CD4-positive, alpha-beta T cell treated with Interleukin-6 at 100 ng/mL for 8 hours (primary cell): ENCODE measurements at places on chromosomes 16 and 17.

GRCh38 chr17:13222975-13223374 is 205.1 kb upstream of the ELAC2 start:
- no peak for DNase-seq

- no peak for DNase-seq
Observed at GRCh38 chr16:68826652-68827051, 16.7 kb upstream of the TANGO6 start.

DNA sequence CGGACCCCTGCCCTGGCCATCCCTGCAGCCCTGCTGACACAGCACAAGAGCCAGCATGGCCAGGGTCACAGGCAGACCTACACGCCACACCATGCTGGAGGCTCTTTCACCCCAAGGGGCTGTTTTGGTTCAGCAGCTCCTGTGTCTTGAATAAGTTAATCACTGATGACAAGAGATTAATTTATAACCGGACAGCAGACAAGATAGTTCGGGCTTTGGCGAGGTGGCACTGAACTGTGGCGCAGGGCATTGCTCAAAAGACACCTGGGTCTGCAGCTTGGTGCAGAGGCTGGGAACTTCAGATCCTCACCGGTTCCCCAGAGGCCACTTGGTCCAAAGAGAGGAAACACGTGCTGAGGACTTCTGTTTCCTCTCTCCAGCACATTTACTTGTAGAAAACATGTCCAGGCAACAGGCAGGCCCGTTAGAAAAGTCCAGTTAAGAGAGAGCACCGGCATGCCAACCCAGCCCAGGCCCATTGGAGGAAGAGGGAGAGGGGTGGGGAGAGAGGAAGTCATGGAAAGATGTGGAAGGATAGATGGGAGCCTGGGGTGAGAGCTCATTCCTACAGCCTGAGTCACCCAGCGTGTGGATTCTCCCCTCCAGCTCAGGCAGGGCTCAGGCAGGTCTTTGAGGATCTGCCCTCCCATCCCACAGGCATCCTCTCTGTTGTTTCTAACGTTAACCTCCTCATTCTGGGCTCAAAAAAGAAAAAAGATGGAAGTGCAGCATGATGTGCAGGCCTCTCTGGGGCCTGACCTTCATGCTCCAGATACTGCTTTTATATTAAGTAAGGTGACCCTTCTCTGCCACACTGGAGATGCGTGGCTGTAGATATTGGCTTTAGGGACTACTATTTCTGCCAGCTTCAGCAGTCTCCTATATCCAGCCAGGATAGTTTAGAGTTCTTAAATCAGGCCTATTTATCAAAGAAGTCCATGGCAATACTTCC is 80.0 kb upstream of the HNF1B start:
- no peak for DNase-seq

- no peak for DNase-seq
Observed at GRCh38 chr16:81610144-81610842, 165.7 kb downstream of the CMIP start.

DNA sequence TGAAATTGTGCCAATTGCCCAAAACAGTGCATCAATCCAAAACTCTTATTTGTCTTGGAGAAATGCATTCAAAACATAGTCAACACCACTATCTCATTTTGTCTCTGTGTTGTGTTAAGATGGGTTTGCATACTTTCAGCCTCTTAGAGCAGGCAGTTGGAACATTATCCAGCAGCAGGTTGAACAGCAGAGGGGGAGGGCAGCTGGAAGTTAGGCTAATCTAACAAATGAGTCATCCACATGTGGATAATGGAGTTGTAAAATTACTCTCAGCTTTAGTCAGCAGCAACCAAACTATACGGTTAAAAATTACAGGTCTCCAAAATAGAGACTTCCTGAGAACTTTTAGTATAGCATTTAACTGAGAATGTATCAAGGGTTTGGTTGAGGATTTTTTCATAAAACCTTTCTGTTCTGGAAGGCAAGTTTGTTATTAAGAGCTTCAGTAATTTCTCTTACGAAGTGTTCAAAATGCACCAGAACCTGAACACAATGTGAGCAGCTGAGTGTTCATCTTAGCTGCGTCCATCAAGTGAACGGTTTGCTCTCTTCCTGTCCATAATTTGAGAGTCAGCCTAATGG is 46.3 kb downstream of the PRKCA start:
- DNase-seq = no peak

- no peak for DNase-seq
Observed at GRCh38 chr17:20967776-20968175, 75.0 kb downstream of the USP22 start.

- DNase-seq = no peak
Observed at GRCh38 chr16:27768651-27769272, 218.8 kb downstream of the KATNIP start.

- no peak for DNase-seq
Observed at GRCh38 chr17:31211352-31212012, 85.6 kb downstream of the OMG start.

GRCh38 chr17:39270923-39271322 is 45.2 kb upstream of the STAC2 start:
- DNase-seq = no peak

- DNase-seq = no peak
Observed at GRCh38 chr16:2388875-2389433, 40.3 kb upstream of the CCNF start.

- no peak for DNase-seq
Observed at GRCh38 chr17:79026376-79027273, 2.7 kb downstream of the C1QTNF1 start.

DNA sequence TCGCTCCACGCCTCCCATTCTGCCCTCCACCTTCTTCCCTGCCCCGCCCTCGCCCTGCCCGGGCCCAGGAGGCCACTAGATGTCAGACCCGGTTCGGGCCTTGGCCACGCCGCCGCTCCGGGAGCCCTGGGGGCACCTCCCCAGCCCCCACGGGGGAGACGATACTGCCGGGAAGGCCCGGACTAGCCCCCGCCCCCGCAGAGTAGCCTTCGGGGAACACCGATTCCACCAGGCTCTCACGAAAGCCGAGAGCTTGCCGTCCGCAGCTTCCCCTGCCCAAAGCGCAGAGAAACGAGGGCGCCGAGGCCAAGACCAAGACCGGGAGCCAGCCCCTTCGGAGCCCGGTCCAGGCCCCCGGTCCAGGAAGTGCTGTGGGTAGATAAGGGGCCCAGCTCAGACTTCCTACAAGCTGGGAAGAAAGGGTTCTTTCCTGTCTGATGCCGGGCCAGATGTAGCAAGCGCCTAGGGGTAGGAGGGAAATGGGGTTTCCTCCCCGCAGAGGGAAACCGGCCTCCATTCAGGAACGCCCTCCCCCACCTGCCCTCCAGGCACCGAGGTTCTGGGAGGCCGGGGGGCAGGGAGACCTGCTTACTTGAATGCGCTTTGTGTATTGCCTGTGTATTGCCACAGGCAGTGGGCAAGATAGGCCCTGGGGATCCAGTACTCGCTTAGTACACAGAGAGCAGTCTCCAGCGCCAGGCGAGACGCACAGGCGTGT is 806 bp upstream of the CYB561 start:
- DNase-seq = peak; percentile 36

DNA sequence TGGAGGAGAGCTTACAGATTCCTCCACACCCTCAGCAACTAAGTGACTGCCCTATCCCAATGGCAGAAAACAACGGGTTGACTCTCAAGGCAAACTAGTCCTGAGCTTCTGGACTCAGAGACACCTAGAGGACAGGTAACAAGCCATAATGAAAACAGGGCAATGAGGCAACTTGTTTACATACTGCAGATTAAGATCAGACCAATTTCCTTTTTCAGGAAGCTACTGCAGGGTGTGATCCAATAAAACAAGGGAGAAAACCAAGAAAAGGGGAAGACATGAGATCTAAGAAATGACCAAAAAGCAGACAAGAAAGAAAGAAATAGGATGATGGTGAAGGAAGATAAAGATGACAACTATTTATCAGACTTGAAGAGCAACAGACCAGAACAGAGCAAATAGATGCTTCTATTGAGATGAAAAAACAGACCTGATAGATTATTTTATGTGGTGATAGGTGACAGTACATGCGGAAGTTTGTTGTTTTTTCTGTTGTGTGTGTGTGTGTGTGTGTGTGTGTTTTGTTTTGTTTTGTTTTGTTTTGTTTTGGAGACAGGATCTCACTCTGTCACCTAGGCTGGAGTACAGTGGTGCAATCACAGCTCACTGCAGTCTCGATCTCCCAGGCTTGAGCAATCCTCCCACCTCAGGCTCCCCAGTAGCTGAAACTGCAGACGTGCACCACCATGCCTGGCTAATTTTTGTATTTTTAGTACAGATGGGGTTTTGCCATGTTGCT is 120.7 kb downstream of the GAS7 start:
- DNase-seq = no peak

DNA sequence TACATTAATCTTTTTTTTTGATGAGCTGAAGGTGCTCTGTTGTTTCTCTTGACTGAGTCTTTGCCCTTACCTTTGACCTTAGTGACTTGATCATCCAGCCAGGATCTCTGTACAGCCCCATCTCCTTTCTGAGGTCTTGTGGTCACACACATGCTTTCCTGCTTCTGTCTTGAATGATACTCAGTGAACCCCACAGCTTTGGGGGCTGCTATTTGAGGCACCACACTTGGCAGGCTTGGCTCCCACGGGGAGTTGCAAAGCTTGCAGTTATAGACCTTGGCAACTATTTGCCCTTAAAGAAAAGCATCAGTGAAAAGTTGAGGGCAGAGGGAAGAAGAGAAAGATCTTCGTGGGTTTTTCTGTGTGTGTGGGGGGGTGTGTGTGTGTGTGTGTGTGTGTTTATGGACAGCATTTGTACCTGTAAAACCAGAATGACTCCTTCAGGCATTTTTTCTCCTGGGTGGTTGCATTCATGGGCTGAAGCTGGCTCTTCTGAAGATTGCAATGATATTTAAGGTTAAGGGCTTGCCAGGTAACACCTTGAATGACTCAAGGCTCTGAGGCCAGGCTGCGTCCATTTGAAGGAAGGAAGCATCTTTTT is 101.6 kb downstream of the MSI2 start:
- no peak for DNase-seq

GRCh38 chr17:6456914-6457687 is 12.8 kb downstream of the PIMREG start:
- no peak for DNase-seq

- DNase-seq = no peak
Observed at GRCh38 chr17:14670861-14671260, 370.0 kb downstream of the HS3ST3B1 start.

DNA sequence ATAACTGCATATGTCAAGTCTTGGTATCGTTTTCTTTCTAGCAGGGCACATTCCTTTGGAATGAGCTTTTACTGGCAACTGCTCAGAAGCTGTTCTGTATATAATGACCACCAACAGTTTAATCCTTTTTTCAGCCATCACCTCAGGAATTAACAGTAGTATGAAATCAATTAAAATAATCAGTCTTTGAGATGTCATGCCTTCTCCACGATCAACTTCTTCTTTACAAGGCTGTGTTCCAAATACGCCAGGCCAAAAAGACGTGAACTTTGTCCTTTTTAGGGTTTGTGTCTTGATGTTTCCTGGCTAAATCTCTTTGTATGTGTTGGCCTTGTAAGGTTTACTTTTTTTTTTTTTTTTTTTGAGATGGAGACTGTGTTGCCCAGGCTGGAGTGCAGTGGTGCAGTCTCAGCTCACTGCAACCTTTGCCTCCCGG is 54.9 kb downstream of the ABCC1 start:
- no peak for DNase-seq

DNA sequence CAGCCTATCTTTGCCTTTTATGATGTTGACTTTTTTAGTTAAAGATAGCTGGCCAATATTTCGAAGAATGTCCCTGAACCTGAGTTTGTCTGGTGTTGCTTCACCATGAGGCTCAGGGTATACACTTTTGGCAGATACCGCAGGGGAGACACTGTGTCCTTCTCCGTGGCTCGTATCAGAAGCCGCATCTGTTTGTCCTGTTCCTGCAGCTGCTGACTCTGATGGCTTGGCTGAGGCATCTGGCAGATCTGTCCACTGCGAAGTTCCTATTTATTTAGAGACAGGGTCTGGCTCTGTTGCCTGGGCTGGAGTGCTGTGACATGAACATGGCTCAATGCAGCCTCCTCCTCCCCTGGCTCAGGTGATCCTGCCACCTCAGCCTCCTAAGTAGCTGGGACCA is 93.5 kb downstream of the CRISPLD2 start:
- no peak for DNase-seq

DNA sequence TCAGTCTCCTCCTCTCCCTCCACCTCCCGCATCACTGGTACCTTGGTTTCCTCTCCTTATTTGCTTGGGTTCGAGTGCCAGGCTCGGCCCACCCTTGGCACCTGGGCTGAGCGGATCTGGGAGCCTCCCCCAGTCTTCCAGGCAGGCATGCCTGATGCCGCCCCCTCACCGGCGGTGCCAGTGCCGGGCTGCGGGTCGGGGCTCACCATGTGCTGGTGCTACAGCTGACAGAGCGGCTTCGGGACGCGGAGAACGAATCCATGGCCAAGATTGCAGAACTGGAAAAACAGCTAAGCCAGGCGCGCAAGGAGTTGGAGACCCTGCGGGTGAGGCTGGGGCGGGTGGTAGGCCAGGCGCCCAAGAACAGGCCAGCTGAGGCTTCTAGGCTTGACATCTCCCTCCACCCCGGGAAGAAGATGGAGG is 19.2 kb downstream of the FMNL1 start:
- no peak for DNase-seq

- no peak for DNase-seq
Observed at GRCh38 chr16:12120217-12120981, 143.9 kb downstream of the SNX29 start.

GRCh38 chr16:69190046-69190588 is 3.2 kb downstream of the SNTB2 start:
- DNase-seq = no peak

DNA sequence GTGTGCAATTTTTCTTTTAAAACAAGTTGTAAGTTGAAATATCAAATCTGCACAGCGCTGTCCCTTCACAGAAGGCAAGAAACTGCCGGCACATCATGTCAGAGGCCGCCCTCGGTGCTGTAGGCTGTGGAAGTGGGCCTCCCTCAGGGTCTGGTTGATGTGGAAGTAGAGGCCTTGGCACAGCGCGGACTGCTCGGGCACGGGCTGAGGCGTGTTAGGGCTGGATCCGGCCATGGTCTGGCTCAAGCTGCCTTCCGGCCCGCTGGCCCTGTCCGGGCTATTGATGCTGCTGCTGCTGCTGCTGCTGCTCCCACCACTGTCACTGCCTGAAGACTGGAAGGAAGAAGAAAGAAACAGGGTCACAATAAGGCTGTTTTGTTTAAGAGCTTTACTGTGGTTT is 16.6 kb downstream of the COG1 start:
- no peak for DNase-seq

- no peak for DNase-seq
Observed at GRCh38 chr16:57270221-57271062, 14.0 kb downstream of the PLLP start.

- DNase-seq = no peak
Observed at GRCh38 chr16:58034774-58035173, 9.2 kb downstream of the MMP15 start.

DNA sequence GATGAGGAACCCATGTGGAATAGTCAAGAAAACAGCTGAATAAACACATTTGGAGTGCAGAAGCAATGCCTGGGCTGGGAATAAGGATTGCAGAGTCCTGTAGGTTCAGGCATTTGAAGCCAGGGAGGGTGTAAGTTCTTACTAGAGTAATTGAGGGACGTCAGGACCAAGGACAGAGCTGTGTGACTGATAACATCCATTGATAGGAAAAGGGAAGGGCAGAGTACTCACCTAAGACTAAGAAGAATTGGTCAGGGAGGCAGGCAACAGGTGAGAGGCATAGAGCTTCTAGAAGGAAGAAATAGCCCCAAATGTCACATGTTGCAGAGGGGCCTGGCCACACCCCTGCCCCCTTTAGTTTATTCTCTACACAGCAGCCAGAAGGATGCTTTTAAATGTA is 79.8 kb upstream of the TMEM132E start:
- no peak for DNase-seq

- no peak for DNase-seq
Observed at GRCh38 chr17:12973496-12974004, 44.3 kb downstream of the ELAC2 start.
